ENCODE measurements at places on chromosomes 2 and 18. TPM values are rescaled to one million over a fixed set of nuclear protein-coding genes. Genes with fewer than 3 reads are reported as not detected.

LIMS4 gene
- 1.1 TPM for total RNA-seq

GRCh38 chr2:120318626-120319025 lies 27.3 kb upstream of the INHBB start:
- no peak overlapping the region for H3K4me3 ChIP-seq
- H3K27ac ChIP-seq = no peak overlapping the region
- peaks cover 21% of the 10 kb centered on the region for H3K4me1 ChIP-seq
- no peak for DNase-seq

DYNAP gene
- total RNA-seq = not detected

DNA sequence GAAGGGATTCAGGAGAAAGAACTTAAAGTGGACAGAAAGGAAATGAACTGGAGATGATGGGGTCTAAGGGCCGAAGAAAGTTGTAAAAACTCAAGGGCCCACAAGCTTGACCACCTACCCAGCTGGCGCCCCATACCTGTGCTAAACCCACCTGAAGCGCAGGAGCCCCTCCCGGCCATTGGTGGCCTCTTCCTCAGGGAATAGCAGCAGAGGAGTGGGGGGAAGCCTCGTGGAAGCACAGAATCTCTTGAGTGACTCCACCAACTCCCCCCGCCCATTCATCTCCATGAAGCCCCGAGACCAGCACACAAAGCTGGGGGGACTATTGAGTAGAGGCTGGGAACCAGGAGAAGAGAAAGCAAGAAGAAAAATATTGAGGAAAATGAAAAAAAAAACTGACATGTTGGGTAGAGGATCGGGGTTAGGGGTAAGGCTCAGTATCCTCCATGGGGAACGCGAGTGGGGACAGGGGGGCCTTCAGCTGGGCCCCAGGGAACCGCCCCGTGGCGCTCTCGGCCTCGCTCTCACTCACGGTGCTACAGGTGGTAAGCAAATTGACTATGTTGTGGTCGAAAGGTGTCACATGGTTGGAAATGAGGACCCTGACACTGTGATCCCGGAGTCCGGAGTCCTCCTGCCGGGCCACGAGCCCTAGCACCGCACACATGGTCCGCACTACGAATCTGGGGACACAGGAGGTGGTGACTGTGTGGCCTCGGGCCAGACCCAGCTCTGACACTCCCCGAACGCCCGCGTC lies 728 bp downstream of the AUP1 start:
- H3K4me1 ChIP-seq = peaks cover 63% of the 10 kb centered on the region
- peak overlapping the region; percentile 95 for H3K27ac ChIP-seq
- DNase-seq = peak; percentile 49
- H3K27me3 ChIP-seq = no peaks in the 10 kb centered on the region

GRCh38 chr2:151051574-151052220 lies 210.0 kb downstream of the RBM43 start:
- H3K36me3 ChIP-seq = no peaks in the 10 kb centered on the region
- H3K4me3 ChIP-seq = no peak overlapping the region
- peak; percentile 35 for DNase-seq
- no peaks in the 10 kb centered on the region for H3K27me3 ChIP-seq
- H3K4me1 ChIP-seq = no peaks in the 10 kb centered on the region

DNA sequence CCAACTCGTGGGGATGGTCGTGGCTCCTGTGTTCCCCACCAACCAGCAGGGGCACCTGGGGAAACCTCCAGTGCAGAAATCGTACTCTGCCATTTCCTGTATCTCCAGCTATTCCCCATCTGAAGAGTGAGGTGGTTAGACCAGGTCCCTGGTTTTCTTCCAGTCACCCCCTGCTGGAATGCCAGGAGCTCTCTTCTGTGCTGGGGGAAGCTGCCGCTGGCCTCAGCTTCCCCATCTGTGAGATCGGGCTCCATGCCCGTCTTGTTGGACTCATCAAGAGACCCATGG lies 119.7 kb downstream of the INHBB start:
- H3K27ac ChIP-seq = peak overlapping the region; percentile 95
- DNase-seq = no peak
- no peaks in the 10 kb centered on the region for H3K36me3 ChIP-seq
- peak overlapping the region; percentile 73 for H3K4me3 ChIP-seq
- H3K27me3 ChIP-seq = no peaks in the 10 kb centered on the region

DNA sequence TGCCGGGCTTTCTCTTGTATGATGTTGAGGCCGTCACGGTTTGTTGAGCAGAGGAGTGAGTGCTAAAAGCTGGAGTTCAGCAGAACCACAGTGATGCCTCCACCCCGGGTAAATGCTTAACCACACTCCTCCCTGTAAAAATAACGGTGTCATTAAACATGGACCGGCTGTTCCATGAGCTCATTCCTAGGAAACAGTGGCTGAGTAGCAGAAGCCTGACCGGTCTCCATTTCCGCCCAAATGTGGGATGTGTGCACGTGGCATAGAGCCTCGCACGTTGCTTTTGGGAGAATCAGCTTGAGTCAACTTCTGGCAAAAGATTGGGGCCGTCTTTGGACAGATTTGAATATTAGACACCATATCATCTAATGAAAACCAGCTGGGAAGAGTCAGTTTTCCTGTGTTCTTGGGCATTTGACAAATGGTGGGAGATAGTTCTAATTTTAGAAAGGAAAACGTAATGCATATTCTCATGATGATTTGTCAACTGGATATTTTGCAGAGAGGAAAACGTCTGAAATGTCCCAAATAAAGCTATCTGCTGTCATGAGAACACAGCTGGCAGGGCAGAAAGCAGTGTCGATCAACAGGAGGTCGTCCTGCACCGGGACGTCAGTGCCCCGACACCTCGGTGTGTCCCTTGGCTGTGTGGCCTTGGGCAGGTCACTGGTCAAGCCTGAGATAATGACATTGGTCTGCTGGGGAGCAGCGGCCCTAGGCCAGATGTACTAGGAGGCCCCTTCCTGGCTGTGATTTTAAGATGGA lies 42.4 kb downstream of the LRRFIP1 start:
- H3K4me1 ChIP-seq = peaks cover 59% of the 10 kb centered on the region
- no peaks in the 10 kb centered on the region for H3K27me3 ChIP-seq
- peak overlapping the region; percentile 17 for H3K4me3 ChIP-seq
- no peak overlapping the region for H3K27ac ChIP-seq
- DNase-seq = peak; percentile 85
- no peaks in the 10 kb centered on the region for H3K36me3 ChIP-seq

Data from HepG2 (cell line).